ENCODE measurements at places on chromosomes 6 and 20.

- DNase-seq = no peak
Observed at GRCh38 chr6:148244217-148244935, 98.3 kb upstream of the SASH1 start.

- no peak for DNase-seq
Observed at GRCh38 chr6:87763901-87764300, 61.9 kb upstream of the AKIRIN2 start.

DNA sequence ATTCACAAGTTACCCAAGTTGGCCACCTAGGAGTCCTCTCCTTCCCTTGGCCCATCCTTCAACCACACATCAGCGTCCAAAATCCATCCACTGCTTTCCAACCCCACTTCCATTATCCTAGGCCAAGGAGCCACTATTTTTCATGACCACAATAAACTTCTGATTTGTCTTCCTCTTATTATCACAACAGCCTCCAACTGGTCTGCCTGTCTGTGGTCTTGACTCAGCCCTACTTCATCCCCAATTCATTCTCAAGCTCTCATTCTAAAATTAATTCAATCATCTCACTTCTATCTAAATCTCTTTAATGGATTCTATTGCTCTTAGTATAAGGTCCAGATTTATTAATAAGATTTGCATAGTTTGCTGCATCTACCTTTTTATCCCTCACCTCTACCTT, 189.0 kb upstream of the PRDM1 start:
- DNase-seq = no peak

- no peak for DNase-seq
Observed at GRCh38 chr6:26468829-26469228, 11.1 kb downstream of the BTN2A1 start.

All from LNCaP clone FGC (cell line).